Endodermal cell (in vitro differentiated cells): ENCODE measurements at places on chromosomes 13 and 19. TPM values are rescaled to one million over a fixed set of nuclear protein-coding genes. Genes with fewer than 3 reads are reported as not detected.
A peak's percentile ranks its signal among the peaks of the same experiment; 100 is the strongest.

Gene LRG1
- total RNA-seq, result 0.99 to 1.9 TPM (median 1.4 TPM) in 3 replicates

GRCh38 chr13:27965343-27965739, 3.8 kb downstream of the CDX2 start:
- no peak overlapping the region for H3K4me3 ChIP-seq
- DNase-seq, result peak; percentile 71
- no peaks in the 10 kb centered on the region for H3K36me3 ChIP-seq
- H3K27ac ChIP-seq, result no peak overlapping the region
- peaks cover 100% of the 10 kb centered on the region for H3K27me3 ChIP-seq

DNA sequence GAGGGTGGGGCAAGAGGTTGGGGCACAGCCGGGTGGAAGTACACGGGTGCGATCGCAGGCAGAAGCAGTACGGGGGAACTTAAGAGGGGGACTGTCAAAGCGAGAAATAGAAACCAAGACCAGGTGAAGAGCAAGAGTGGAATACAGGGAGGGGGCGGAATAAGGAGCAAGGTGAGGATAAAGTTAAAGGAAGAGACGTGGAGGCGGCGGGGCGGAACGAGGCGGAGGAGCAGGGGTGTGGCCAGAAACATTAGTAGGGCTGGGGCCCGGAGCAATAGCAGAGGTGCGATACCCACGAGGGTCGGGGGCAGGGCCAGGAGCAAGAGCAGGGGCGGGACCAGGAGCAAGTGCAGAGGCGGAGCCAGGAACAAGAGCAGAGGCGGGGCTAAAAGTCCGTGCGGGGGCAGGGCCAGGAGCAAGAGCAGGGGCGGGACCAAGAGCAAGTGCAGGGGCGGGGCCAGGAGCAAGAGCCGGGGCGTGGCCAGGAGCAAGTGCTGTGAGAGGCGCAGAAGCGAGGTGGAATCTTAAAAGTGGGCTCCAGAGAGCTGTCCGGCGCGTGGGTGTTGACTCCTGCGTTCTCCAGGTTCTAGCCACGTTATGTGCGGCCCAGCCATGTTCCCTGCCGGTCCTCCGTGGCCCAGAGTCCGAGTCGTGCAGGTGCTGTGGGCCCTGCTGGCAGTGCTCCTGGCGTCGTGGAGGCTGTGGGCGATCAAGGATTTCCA, 1.2 kb downstream of the CATSPERG start:
- H3K36me3 ChIP-seq, result no peaks in the 10 kb centered on the region
- H3K4me3 ChIP-seq, result peak overlapping the region; percentile 89
- H3K27me3 ChIP-seq, result no peaks in the 10 kb centered on the region
- H3K4me1 ChIP-seq, result no peaks in the 10 kb centered on the region
- DNase-seq, result peak; percentile 99

- DNase-seq, result no peak
- no peaks in the 10 kb centered on the region for H3K27me3 ChIP-seq
- H3K4me3 ChIP-seq, result no peak overlapping the region
- H3K4me1 ChIP-seq, result no peaks in the 10 kb centered on the region
- no peak overlapping the region for H3K27ac ChIP-seq
These were observed 4.8 kb downstream of the STK24 start for GRCh38 chr13:98571955-98572662.

- peaks cover 37% of the 10 kb centered on the region for H3K36me3 ChIP-seq
- no peaks in the 10 kb centered on the region for H3K4me1 ChIP-seq
- no peaks in the 10 kb centered on the region for H3K27me3 ChIP-seq
- H3K27ac ChIP-seq, result no peak overlapping the region
- DNase-seq, result no peak
- peak overlapping the region; percentile 99 for H3K4me3 ChIP-seq
These were observed 1.4 kb downstream of the RAP2A start for GRCh38 chr13:97435323-97435722.

DNA sequence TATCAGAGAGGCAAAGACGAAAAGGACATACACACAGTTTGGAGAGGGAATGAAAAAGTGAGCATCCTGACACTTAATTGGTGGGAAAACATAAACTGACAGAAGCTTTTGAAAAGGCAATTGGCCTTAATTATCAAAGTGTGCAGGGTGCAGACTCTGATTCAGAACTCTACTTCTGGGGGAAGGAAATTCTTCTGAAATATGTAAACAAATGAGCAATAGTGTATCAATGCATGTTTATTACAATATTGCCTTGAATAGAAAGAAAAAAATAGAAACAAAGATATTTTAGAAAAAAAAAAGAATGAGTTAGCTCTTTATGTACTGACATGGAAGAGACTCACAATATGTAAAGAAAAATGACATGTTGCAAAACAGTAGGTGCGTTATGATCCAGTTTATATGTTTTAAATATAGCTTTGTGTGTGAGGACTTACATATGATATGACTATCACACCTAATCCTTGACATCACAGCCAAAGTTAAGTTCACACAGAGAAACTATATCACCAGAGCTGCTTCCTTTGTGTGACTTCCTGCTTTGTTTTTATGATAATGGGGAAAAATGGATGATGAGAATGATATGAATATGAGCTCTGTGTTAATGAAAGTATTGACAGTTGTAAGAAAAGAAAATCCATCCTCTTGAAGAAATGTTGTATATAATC, 182.4 kb downstream of the KCTD12 start:
- peaks cover 29% of the 10 kb centered on the region for H3K27me3 ChIP-seq
- no peaks in the 10 kb centered on the region for H3K4me1 ChIP-seq
- no peak overlapping the region for H3K4me3 ChIP-seq
- no peaks in the 10 kb centered on the region for H3K36me3 ChIP-seq
- no peak for DNase-seq

GRCh38 chr19:45766296-45766868, 2.7 kb downstream of the SIX5 start:
- no peaks in the 10 kb centered on the region for H3K27me3 ChIP-seq
- no peak overlapping the region for H3K4me3 ChIP-seq
- no peak overlapping the region for H3K27ac ChIP-seq
- DNase-seq, result no peak
- peaks cover 13% of the 10 kb centered on the region for H3K4me1 ChIP-seq
